Stimulated activated CD8-positive, alpha-beta memory T cell treated with anti-CD3 and anti-CD28 coated beads, Interleukin-2, amount 100 ng/mL, for 1 hour (primary cell): ENCODE measurements at places on chromosomes 16 and 17.

DNA sequence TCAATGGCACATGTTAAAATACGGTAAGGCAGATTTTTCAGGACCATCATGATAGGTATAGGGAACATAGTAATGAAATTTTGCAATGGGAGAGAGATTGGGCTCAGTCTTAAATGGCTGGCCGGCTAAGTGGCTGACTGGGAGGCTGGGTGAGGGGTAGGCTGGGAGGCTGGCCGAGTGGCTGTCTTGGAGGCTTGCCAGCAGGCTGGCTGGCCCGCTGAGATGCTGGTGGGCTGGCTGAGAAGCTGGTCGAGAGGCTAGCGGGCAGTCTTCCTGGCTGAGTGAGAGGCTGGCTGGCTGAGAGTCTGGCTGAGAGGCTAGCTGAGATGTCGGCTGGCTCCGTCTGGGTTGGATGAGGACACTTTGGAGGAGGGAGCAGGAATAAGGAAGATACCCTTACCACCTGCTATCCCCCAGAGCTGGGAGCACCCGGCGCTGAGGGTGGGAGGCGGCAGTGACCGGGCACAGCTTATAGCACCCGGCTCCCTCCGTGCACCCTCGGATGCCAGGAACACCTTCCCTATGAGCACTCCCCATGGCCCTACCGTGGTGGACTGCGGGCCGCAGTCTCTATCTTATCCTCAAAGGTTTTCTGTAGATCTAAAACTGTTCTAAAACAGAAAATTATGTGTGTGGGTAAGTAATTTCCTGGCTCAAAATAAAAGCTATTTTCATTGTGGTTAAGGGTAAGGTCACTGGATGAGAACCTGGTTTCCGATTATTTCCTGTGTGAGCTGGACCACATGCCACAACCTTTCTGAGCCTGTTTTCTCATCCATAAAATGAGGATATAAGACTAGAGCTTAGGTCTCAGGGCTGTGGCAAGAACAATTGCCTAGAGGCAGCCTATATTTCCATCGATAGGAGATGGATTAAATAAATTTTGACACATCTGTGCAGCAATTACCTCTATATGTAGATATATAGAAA lies 34.5 kb upstream of the TMC5 start:
- DNase-seq: no peak

DNA sequence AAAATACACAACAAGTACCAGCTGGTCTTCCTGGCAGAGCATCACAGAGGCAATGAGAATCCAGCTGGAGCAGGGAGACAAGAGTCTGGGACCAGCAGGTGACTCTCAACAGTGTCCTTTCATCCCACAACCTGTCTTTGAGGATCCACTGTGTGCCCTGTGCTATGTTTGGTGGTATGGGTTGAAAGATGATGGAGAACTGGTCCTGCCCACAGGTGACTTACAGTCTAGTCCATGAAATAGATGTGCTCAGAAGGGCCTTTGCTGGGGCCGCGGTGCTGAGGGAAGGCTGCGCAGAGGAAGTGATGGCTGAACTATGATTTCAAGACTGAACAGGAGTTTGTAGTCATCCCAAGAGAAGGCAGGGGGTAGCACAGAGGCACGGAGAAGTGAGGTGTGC lies 17.9 kb downstream of the WNT3 start:
- DNase-seq: no peak

- DNase-seq: peak; percentile 35
These were observed 1.1 kb upstream of the STUB1 start for GRCh38 chr16:678858-679813.

DNA sequence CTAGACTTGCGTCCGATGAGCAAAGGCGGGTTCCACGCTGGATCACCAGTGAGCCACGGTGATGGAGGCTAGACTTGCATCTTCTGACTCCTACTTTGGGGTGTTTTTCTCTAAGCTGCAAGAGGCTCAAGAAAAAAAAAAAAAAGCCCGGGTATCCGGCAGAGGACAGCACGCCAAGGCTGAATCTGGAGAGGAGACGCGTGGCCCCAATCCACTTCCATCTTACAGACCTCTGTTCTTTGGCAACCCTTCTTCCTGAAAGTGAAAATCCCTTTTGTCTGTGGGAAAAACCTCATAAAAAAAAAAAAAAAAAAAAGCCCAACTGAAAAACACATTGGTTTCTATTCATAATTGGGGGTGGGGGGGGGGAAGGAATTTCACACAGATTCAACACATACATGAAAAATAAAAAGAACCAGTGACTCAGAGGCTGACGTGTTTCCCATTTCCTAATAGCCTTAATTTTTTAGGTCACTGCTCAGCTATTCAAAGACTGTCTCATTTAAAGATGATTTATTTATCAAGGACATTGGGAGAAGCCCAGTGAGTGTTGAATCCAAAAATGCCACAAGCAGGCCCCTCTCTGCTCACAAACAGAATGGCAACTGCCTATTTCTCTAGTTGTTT lies 258.3 kb downstream of the FOXL1 start:
- DNase-seq: no peak

DNA sequence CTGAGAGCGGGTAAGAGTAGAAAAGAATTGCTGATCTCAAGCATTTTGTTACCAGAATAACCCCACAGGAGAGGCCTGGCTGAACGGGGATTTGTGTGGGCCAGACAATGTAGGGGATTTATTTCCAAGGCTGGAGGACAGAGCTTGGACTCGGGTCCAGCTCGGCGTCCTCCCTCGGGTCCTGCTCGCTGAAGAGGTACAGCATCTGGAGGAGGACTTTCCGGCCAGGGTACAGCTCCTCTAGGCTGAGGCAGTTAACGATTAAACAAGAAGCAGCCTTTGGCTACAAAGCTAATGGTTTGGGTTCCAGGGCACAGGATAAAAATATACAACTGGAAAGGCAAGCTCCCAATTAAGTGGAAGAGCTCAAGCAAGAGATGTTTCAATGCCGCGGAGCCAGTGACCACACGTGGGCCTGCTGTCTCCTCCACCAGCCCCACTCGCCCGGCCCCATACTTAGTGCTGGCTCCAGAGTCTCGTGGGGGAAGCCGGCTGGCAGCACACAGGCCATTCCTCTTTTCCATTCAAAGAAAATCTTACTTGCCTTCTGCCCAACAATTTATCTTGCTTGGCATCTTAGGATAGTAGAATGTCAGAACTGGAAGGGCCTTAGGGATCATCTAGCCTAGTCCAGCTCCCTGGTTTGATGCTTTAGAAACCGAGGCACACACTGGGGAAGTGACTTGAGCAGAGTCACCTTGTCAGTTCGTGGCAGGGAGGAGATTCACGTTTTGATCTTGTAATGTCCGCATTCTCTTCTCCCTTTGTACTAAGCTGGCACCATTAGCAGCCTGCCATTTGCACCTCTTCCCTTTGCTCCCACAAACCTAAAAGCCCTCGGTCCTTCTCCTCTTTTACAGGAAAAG lies 85.9 kb upstream of the TBX2 start:
- DNase-seq: no peak

DNA sequence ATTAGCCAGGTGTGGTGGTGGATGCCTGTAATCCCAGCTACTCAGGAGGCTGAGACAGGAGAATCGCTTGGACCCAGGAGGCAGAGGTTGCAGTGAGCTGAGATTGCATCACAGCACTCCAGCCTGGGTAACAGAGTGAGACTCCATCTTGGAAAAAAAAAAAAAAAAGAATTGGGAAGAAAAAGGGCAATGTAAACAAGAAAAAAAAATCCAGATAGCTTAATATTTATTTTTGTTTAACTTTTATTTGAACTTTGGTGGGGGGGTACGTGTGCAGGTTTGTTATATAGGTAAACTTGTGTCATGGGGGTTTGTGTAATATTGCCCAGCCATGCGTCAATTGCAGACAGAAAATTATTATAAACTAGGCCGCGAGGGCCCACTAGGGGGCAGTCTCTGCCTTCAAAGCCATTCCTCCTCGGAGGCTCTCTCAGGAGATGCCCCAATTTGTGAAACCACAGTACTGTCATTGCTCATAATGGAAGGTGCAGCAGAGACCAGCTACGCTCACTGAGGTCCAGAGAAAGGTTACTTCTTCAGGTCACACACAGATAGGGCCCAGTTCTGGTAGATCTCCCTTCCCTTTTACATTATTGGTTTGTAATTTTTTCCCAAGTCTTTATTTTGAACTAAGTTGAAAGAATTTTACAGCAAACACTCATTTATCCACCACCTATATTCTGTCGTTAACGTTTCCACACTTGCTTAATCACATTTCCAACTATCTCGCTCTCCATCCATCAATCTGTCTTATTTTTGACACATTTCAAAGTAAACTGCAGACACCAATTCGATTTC lies 206.2 kb downstream of the PRKCB start:
- peak; percentile 59 for DNase-seq

- no peak for DNase-seq
These were observed 28.4 kb downstream of the FOXK2 start for GRCh38 chr17:82547981-82548380.

DNA sequence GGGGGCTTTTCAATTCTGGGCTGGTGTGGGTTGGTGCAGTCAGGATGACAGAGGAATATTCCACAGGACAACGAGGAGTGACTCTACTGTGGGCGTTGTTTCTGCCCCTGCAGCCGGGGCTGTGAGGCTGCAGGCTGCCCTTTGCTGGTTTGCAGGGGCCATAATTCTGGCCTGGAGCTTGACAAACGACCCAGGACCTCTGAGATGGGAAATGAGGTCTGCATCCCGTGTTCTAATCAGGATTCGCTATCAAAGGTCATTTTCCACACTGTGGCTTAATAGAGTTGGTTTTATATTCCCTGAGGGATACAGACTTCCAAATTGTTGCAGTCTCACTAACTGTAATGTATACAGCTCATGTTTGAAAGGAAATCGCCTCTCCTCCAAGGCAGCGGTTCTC lies 180.9 kb downstream of the RPTOR start:
- DNase-seq: no peak

DNA sequence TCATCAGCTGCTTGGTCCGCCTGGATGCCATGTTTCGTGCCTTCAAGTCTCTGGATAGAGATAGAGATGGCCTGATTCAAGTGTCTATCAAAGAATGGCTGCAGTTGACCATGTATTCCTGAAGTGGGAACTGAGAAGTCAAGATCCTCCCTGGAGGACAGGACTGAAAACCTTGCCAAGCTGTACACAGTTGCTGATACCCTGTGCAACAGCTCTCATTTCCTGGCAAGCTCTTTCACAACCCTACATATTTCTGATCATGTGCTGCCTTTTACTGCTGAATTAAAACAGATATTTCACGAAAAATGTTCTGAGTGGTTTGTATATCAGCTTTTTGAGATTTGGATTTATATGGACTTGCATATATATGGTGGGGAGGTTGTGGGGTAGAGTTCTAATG lies 898 bp downstream of the CAPNS2 start:
- DNase-seq: no peak

DNA sequence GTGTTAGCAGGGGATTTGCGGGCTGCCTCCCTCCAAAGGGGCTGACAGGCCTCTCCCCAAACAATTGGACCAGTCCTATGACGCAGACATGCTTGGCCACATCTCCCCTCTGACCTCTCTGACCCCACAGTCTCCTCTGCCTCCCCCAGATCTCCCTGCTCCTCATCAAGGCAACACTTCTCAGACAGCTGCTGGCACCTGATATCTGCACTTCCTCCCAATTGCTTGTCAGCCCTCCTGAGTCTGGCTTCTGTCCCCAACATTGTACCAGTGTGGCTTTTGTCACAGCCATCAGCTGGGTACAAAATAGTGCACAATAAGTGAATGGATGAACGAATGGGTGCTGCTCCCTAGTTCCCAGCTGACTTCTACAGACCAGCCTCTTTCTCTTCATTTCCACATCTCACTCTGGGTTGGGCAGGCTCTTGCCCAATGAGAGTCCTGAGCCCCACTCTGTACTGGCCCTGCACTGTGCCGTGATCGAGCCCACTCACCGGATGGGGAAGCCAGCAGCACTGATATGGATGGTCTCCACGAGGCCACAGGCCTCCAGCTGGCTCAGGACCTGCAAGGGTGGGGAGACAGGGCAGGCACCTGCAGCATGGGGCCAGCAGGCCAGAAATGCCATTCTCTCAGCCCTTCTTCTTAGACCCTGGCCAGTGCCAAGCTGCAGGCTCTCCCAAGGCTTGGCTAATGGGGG lies 17.1 kb downstream of the ZNHIT3 start:
- DNase-seq: no peak

- no peak for DNase-seq
These were observed 24.2 kb downstream of the XPO6 start for GRCh38 chr16:28187595-28188004.

DNA sequence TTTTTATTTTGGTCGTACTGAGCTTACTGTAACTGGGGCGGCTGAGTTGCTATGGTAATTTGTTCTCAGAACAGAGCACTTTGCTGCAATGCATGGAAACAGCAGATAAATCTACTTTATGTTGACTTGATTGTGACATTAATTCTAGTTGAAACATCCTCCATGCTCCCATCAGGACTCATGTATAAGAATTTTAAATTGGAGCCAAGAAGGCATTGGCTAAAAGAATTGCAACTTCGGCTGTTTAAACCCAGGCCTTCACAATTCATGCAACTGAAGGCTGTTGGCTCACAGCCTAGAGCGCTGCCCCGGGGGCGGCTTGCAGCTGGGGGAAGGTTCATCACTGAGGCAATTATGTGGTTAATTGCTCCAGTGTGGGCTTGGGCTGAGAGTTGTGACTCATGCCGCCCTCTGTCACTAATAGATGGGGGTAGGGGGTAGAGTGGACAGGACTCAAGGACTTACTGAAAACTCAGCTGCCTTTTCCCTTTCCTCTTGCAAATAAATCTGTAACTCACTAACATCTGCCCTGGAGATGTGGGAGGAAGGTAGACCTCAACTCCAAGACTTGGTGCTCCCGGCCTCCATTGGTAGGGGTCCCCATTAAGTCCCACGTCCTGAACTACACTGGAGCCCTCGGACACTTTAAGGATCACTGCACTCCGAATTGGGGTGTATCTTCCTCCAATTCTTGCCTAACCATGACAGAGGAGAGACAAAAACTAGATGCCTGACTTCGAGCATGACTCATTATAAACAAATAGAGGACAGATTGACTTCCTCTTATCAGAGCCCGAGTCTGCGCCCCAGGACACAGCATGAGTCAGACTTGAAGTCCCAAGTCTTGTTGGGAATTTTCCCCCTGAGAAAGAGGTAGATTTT lies 37.5 kb downstream of the ERCC4 start:
- DNase-seq: no peak

DNA sequence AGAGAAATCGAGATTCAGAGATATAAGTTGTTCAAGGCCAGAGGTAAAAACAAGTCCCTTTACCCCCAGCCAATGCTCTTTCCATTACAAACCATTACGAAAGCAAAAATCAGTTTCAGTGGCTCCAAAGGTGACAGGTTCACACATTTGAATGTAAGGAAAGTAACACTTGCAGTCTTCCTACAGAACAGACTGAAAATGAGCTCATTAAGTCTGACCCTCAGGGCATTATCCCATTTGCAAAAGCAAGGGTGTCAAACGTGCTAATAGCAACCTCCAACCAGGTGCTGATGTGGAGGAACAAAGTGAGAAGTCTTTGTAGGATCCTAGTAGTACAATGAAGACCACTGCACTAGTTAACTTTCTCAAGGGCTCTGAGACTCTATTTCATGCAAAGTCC lies 65.2 kb downstream of the XPO6 start:
- DNase-seq: no peak

GRCh38 chr17:74212913-74213791 lies at the start of gene TTYH2:
Gene TTYH2 (plus strand): TSS chr17:74213571. CDS start chr17:74213588, 17 bp downstream.
- DNase-seq: peak; percentile 43

- DNase-seq: no peak
These were observed 79.0 kb upstream of the TOB1 start for GRCh38 chr17:50944902-50945720.

GRCh38 chr16:72768591-72768990 lies 279.3 kb downstream of the ZFHX3 start:
- DNase-seq: no peak
